Activated CD4-positive, alpha-beta T cell treated with anti-CD3 and anti-CD28 coated beads, Interleukin-2, amount 50 U/mL, for 4 hours (primary cell): ENCODE measurements at places on chromosomes 3 and 15.
A peak's percentile ranks its signal among the peaks of the same experiment; 100 is the strongest.

DNA sequence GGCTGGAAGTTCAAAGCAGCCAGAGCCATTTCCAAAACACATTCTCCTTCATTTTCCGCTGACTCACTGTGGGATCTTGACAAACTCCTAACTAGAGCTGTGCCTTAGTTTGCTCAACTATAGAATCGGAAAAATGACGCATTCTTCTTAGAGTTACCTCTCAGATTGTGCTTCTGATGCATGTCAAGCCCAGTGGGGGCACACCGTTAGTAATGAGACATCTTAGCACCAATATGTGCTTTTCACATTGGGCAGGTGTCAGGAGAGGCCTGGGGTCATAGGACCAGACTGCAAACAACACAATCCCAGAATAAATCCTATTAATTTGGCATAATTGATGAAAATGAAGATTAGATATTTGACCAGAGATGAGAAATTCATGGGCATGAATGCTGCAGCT is 71.3 kb upstream of the UBE3A start:
- DNase-seq: no peak

DNA sequence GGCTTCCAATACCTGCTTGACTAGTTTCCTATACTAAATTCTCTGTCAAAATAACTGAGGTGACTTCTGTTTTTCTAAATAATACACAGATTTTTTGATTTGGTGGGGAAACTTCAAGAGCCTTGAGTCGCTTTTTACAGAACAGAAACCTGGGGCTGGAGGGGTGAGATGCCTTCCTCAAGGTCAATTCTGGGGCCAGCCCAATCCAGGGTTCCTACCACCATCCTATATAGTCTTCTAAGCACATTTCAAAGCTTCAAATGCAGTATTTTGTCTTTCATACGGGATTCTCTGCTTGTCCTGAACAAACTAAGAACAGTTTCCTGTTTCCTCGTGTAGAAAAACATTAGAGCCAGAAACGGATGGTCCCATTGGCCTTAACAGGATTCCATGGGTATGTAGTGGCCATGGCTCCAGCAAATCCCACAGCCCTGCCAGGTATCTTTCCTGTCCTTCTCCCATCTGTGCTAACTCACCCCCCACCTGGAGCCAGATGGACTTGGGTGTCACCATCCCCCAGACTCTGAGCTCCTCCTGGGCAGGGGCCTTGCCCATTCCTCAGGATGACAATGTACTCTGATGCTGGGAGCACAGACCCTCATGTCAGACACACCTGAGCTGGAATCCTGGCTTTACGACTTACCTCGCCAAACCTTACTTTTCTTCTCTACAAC is 146.9 kb downstream of the KLF13 start:
- no peak for DNase-seq

GRCh38 chr3:131223373-131224289 is 157.9 kb upstream of the NUDT16 start:
- no peak for DNase-seq

GRCh38 chr15:39946862-39947261 is 12.9 kb downstream of the EIF2AK4 start:
- no peak for DNase-seq

DNA sequence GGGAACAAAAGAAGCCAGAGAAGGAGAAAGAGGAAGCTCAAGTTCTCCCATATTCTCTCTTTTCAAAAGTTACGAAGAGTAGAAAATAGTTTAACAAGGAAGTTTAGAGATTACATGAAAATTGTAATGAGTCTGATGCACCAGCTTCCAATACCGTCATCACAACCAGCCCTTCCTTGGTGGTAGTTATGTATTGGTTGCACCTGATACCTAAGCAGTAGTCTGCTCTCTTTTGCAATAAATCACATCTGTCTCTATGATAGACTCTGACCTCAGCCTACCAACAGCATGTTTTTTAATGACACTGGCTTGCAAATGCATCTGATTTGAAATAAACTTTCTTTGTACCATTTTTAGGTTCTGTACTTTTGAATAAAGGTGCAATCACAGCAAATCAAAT is 575.8 kb downstream of the FHIT start:
- no peak for DNase-seq

- DNase-seq: no peak
Observed at GRCh38 chr15:100692671-100693070, 90.3 kb downstream of the ASB7 start.

GRCh38 chr3:54641226-54642014 is 286.4 kb downstream of the LRTM1 start:
- DNase-seq: no peak

DNA sequence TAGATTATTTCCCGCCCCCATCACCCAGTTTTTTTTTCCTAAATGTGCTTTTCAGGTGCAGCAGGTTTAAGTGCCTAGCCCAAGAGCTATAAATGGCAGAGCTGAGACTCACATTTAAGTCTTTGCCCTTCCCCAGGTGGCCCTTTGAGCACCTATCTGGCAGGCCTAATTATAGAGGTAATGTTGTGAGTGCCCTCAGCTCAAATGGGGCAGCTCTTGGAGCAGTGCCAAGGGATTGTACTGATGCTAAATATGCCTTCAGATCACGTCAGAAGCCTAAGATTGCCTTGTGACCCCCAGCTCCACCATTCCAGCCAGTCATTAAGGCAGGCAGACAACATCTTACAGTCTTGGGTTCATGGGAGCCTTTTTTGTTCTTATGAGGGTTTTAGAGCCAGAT is 159.5 kb downstream of the RPLP1 start:
- DNase-seq: no peak

- no peak for DNase-seq
Observed at GRCh38 chr15:80584973-80585525, 110.1 kb upstream of the ABHD17C start.

DNA sequence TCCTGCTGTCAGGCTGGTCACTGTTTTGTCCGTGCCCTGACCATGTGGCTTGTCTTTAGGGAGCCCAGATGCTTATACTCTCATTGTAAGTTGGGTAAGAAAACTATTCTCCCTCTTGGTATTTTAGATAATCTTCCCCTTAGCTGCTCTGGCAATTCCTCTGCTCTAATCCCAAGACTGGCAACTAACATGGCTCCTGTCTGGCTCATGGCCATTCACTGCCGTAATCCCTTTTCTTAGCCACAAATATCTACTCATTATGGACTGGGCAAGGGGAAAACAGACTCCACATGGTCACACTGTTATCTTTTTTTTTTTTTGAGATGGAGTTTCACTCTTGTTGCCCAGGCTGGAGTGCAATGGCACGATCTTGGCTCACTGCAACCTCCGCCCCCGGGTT is 38.8 kb downstream of the TYRO3 start:
- DNase-seq: no peak

GRCh38 chr15:73048624-73049295 is 3.5 kb upstream of the NEO1 start:
- DNase-seq: no peak

DNA sequence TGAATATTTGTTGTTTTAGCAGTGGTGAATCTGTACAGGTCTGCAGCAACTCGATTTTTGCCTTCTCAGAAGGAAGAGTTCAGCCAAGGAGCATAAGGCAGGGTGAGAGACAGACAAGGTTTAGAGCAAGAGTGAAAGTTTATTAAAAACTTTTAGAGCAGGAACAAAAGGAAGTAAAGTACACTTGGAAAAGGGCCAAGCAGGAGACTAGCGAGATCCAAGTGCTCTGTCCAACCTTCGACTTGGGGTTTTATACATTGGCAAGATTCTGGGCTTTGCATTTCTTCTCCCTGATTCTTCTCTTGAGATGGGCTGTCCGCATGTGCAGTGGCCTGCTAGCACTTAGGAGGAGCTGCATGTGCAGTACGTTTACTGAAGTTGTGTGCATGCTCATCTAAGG is 46.7 kb upstream of the AADACL2 start:
- no peak for DNase-seq

DNA sequence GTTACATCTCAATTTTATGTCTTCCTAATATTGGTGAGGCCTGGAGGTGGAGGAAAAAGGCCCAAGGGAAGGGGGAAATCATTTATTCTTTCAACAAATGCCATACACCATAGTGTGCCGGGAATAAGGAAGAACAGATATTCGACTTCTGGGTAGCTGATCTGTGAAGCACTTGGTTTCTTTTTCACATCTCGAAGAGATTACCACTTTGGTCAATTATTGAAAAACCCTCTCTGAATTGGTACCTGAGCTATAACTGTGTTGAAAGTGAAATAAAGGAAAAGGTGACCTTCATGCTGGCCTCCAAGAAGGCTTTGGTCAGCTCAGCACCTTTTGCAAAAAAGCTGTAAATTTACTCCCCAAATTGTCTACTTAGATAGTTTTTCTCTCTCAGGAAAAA is 14.2 kb upstream of the MB21D2 start:
- no peak for DNase-seq

- peak; percentile 73 for DNase-seq
Observed at GRCh38 chr15:42059661-42060476, 34.5 kb downstream of the PLA2G4D start.

DNA sequence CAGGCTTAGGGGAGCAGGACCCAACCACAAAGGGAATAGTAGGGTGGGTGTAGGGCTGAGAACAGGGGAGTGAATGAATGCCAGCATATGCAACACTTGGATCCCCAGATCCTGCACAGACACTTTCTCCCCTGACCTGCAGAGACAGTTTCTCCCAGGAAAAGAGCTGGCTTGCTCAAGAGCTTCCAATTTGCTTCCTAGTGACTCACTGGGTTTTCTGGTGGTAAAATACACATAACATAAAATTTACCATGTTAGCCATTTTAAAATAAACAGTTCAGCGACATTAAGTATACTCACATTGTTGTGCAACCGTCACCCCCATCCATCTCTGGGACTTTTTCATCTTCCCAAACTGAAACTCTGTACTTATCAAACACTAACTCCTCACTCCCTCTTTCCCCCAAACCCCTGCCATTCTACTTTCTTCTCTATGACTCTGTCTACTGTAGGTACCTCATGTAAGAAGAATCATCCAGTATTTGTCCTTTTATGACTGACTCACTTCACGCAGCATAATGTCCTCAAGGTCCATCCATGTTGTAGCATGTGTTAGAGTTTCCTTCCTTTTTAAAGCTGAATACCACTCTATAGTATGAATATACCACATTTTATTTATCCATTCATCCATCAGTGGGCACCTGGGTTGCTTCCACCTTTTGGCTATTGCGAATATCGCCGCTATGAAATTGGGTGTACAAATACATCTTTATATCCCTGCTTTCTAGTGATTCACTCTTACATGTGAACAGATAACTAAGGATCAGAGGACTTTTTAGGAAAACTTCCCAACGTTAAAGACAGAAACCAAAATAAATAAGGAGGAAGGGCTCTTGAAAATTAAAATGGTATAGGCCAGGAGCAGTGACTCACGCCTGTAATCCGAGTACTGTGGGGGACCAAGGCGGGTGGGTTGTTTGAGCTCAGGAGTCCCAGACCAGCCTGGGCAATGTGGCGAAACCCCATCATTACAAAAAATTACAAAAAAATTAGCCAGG is 95.6 kb upstream of the TJP1 start:
- no peak for DNase-seq

DNA sequence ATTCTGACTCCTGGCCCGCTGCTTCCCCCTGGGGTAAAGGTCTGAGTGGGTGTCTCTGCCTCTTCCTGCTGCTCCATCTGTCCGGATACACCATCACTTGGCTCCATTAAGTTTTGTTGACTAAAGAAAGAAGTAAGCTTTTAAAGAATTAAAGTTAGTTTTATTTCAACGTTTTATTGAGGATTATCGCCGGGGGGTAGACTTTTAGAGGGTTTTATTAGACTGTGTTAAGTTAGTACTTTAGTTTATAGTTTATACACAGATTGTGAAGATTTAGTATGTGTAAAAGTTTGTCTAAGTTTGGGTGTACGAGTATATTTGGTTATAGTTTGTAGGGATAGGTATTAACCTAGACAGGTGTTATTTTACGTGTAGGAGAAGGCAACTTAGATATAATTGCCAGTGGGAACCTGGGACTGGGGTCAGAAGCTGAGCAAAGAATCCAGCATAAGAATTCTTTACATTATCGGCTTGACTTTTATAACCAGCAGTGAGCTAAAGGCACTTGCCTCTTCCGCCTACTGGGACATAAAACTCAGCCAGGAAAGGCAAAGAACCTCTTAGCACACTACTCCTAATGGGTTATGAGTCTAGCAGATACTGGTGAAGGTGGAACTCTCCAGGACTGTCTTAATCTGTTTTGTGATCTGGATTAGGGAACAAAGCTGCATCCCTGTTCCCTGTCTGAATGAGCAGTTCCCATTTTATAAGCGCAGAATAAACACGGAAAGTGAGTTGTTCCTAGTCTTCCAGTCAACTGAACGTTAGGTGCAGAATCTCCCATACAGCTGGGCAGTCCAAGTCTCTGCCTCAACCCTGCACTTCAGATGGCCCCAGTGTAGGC is 131.3 kb downstream of the FAM43A start:
- DNase-seq: no peak

- no peak for DNase-seq
Observed at GRCh38 chr3:130725746-130726145, 20.9 kb downstream of the PIK3R4 start.

- DNase-seq: no peak
Observed at GRCh38 chr3:49717959-49718857, 1.3 kb downstream of the AMIGO3 start.

DNA sequence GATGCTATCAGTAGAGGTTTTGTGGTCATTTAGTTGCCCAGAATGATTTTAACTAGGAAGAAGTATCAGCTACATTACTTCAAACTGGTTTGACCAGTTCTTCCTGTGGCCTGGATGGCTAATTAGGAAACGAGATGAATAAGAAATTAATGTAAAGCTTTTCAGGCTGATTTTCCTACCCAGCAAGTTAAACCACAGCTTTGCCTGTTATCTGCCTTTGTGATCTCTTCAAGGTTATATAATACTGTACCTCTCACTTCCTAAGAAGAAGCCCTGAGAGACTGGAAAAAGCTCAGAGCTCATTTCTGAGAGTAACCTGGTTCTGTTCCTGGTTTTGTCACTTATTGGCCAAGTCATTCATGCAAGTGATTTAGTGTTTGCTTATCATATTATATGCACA is 782.2 kb upstream of the GOLIM4 start:
- no peak for DNase-seq

GRCh38 chr15:71508081-71508682 is 302.2 kb upstream of the NR2E3 start:
- DNase-seq: no peak
